Progenitor cell of endocrine pancreas (in vitro differentiated cells): ENCODE measurements at places on chromosomes 13 and 19.

GRCh38 chr13:37407156-37407555, 191.4 kb downstream of the POSTN start:
- no peak for DNase-seq

GRCh38 chr13:20441879-20442278, 83.8 kb downstream of the CRYL1 start:
- no peak for DNase-seq

DNA sequence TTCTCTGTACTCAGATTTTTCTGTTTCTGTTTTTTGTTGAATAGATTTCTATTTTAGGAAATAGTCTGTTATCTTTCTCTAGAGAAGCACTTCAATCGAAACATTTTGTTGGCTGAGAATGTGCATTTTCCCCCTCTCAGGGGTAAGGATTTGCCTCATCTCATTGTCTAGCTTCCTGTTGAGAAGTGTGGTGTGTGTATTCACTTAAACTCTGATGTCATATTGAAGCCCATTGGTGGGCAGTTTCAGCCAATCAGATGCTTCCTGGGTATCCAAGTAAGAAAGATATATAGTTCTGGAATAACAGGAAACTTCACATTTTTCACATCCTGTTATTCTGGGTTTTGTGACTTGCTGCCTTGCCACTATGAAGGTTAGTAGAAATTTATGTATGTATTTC, 87.6 kb downstream of the ARHGEF7 start:
- no peak for DNase-seq

GRCh38 chr19:43640424-43640757, 741 bp upstream of the CADM4 start:
- no peak for DNase-seq

DNA sequence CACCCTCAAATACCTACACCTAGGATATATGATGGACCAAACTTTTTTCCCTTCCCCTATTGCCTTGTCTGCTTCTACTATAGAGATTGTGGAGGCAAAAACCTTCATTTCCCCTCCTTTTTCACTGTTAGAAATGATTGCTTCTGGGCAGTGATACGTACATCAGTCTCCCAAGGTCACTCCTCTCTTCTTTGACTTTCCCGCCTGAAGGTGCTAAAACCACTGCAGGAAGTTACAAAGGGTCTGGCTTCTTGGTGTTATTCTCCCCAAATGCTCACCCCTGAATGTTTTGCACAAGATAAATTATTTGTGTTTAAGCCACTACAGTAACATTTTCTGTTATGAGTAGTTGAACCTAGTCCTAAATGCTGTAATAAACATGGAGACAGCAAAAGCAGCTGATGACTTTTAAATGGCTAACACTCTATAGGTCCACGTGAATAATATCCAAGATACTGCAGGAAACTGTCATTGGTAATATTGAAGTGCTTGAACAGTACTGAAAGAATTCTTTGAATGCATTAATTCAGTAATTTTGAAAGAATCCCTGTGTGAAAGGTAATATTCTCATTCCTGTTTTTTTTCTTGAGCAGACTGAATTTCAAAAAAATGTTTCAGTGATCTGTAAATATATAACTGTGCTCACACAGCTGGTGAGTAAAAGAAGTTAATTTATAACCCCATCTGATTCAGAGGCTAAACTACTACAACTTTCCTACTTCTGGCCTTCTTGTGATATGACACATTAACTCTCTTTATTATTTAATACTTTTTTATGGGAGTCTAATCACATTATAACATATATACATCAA, 865.1 kb downstream of the EFNB2 start:
- DNase-seq = no peak

DNA sequence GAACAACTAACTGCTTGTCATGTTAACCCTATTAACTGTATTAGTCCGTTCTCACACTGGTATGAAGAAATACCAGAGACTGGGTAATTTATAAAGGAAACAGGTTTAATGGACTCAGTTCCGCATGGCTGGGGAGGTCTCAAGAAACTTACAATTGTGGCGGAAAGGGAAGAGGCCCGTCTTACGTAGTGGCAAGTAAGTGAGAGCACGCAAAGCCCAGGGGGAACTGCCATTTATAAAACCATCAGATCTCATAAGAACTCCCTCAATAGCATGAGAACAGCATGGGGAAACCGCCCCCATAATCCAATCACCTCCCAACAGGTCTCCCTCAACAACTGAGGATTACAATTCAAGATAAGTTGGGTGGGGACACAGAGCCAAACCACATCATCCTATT, 34.7 kb downstream of the PHF11 start:
- no peak for DNase-seq

- no peak for DNase-seq
Observed at GRCh38 chr13:76711550-76712182, 174.5 kb downstream of the KCTD12 start.

DNA sequence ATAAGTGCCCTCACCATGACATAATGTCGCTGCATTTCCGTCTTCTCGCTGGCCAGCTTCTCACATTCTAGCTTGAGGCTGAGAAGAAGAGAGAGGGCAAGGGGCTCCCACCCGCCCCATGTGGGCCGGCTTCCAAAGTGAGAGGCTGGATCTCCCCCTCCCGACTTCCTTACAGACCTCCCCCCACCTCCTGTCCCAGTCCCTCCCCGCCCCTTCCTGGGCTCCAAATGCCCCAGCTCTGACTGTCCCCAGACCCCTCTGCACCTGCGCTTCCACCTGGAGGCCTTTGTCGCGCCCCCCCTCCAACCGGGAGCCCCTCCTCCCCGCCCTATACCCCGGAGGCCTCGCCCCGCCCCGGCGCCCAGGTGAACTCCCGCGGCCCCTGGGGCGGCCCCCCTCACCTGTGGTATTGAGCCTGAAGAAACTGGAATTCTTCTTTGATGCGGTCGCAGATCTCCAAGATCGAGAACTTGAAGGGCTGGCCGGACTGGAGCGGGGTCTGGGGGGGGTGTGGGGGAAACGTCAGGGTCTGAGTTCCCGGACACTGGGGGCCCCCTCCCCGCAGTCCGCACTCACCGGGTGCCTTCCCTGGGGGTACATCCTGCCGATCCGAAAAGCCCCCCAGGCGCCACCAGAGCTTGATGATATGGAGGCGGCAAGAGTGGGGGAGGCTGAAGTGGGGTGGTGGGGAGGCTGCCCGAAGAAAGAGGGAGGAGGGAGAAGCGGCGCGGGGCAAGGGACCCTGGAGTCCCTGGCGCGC, 595 bp downstream of the TLE2 start:
- DNase-seq = peak; percentile 65
